ENCODE measurements at places on chromosomes 12 and 14. TPM values are rescaled to one million over a fixed set of nuclear protein-coding genes. Genes with fewer than 3 reads are reported as not detected.

DNA sequence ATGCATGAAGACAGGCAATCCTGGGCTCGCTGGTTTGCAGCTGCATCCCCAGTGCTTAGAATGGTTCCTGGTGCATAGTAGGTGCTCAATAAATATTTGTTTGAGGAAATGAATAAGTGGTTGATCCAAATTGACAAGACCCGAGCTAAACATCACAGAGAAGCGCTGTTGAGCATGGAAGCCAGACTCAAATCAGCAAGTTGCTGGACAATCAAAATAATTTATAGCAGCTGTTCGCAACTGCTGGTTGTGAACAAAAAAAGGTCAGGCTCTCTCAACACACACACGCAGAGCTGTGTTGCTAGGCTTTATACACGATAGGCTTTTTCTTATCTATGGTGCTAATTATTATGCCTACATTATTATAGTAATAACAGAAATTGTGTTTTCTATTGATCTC, 190.2 kb downstream of the TBX5 start:
- DNase-seq = no peak

GRCh38 chr14:94357166-94357565, 31.2 kb downstream of the SERPINA1 start:
- no peak for DNase-seq

- DNase-seq = peak; percentile 39
These were observed 891 bp downstream of the PLEKHA5 start for GRCh38 chr12:19130224-19131024.

GRCh38 chr12:122116707-122117535, 38.4 kb downstream of the MLXIP start:
- no peak for DNase-seq

CNTN1 gene
- not detected for total RNA-seq

DNA sequence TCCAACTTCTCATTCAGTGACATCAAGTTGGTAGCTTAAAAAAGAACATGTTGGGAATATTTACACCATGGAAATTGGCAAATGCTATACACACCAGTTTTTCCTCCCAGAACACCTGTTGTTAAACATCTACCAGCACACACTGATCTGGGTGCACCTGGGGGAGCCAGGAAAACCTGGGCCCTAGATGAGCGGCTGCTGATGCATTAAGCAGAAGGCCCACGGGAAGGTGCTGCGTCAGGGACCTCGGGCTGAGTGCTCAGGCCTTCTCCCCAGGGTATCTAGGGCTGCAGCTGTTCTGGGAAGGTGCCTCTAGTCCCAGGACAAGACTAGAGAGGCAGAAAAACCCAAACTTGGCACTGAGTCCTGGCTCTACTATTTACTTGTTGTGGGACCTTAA, 2.8 kb upstream of the NGB start:
- no peak for DNase-seq
